ENCODE measurements at places on chromosomes 5 and 9.
A peak's percentile ranks its signal among the peaks of the same experiment; 100 is the strongest.

DNA sequence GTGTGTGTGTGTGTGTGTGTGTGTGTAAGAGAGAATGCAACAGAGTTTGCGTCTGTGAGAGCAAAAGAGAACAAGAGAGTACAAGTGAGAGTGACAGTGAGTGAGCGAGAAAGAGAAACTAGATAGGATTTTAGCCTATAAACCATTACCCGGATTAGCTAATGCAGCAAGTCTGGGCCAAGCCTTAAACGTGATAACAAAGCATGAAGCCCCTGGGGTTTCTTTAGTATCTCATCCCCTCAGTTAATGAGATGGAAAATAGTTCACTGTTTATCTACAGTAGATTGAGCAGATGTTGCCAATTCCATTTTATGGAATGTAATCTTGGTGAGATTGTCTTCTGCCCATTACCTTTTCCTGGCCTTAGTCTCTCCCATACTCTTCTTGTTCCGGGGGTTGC lies 114.5 kb downstream of the MAT2B start:
- H3K36me3 ChIP-seq = no peaks in the 10 kb centered on the region
- H3K4me1 ChIP-seq = peaks cover 11% of the 10 kb centered on the region
- DNase-seq = no peak

DNA sequence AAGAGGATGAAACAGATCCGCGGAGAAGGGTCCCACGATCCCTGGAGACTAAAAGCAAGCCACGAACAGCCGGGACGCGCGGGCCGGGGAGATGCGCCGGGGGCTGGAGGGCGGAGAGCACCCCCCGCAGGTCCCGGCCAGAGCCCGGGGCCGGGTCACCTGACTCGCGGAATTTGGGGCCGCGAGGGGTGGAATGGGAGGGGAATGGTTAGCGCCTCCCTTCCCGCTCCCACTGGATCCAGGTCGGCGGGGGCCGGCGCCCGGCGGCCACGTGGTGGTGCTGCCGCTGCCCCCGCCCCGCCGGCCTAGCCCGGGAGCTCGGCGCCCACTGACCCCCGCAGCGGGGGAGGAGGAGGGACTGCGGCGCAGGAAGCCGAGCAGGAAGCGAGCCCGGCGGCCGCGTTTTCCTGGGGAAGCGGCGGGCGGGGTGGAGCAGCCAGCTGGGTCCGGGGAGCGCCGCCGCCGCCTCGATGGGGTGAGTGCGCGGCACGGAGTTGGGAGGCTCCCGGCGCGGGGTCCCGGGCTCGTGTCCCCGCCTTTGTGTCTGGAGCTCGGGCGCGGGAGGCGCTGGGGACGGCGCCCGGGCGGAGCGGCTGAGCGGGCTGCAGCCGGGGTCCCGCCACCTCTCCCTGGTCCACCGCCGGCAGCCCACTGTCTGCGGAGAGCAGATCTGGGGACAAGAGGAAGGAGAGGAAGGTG lies at the start of gene RAI14:
TSS of gene RAI14 (plus strand) at position 328 of the 699 bp plus-strand sequence. CDS start 30,592 bp downstream, outside the sequence.
- H3K27ac ChIP-seq = peak within 1 kb of the TSS; percentile 97
- peak; percentile 67 for DNase-seq
- H3K4me3 ChIP-seq = peak within 1 kb of the TSS; percentile 87
- peaks cover 2% of the 10 kb centered on the region for H3K27me3 ChIP-seq

- H3K27ac ChIP-seq = no peak overlapping the region
- no peak overlapping the region for H3K4me3 ChIP-seq
- H3K4me1 ChIP-seq = peaks cover 3% of the 10 kb centered on the region
- no peak for DNase-seq
- no peaks in the 10 kb centered on the region for H3K27me3 ChIP-seq
Measured at GRCh38 chr5:72206160-72206559, 98.9 kb downstream of the MAP1B start.

DNA sequence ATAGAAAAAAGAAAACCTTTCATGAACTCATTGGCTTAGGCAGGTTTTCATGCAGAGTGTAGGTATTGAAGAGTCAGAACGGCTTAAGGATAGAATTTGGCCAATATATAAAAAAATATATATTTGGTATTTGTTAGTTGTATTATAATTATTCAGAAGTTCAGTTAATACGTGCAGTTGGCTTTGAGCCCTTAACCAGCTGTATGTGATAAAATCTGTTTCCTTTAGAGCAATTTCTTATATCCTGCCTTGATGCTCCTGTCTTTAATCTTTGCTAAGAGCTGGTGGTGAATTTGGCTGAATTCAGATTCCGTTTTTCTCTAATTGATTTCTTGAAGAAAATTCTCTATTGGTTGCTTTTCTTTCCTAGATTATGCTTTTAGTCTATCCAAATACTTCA lies 3.7 kb downstream of the ANXA1 start:
- no peaks in the 10 kb centered on the region for H3K36me3 ChIP-seq
- no peak overlapping the region for H3K4me3 ChIP-seq
- no peak overlapping the region for H3K27ac ChIP-seq
- H3K4me1 ChIP-seq = no peaks in the 10 kb centered on the region

GRCh38 chr5:127353327-127353726 lies 62.7 kb downstream of the MEGF10 start:
- no peaks in the 10 kb centered on the region for H3K36me3 ChIP-seq
- DNase-seq = no peak
- peaks cover 18% of the 10 kb centered on the region for H3K4me1 ChIP-seq

DNA sequence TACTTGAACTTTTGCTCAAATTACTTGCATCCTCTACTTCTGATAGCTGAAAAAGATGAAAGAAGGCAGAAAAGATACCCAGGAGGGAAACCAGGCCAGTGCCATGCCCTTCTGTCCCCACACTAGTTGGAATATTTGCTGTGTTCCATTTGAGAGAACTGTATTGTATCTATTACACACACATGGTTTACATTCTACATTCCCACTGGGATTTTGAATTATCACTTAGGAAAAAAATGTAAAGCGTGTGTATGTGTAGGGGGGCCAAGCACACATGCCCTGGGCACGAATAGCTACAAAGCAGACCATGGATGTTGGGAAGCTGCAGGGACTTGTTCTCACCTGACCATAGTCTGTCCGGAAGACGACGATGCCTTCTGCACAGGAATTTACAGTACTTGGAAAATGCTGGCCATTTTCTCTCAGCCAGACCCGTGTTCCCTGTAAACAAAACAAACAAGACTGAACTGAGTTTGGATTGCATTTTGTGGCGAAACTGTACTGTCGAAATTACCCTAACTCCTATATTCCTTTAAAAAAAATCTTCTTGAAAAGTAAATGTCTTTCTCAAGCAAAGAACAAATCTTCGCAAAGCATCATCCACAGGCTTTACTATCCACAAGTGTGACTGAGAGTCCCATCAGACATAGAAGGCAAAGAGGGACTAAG lies 58.7 kb downstream of the MYO10 start:
- no peak overlapping the region for H3K4me3 ChIP-seq
- no peaks in the 10 kb centered on the region for H3K27me3 ChIP-seq
- no peak overlapping the region for H3K27ac ChIP-seq
- peaks cover 37% of the 10 kb centered on the region for H3K36me3 ChIP-seq

GRCh38 chr5:38905516-38905915 lies 59.7 kb downstream of the OSMR start:
- H3K27me3 ChIP-seq = no peaks in the 10 kb centered on the region
- no peak overlapping the region for H3K27ac ChIP-seq
- H3K36me3 ChIP-seq = no peaks in the 10 kb centered on the region
- DNase-seq = no peak
- no peak overlapping the region for H3K4me3 ChIP-seq

DNA sequence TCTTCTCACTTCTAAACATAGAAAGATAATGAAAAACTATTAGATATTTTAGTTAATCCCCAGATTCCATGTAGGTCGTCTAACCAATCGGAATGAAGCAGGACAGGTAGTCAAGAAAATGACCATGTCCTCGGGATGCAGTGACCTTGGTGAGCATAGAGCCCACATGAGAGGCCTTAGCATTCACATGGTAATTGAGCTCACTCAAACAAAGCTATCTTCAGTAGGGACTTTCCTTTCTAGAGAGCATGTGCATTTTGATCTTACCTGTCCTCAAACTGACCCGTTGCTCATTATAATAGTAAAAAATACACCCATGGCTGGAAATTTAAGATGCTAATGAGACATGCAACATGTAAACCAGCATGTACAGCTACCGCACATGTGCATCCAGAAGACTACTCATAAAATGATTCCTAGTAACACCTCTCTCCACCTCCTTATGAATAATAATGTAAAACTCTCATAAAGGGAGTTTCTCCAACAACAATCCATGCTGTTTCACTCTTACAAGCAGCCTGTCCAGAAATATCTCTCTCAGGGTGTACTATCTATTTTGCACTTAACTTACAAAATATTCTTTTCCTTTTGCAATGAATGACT lies 274.0 kb upstream of the CDH9 start:
- no peaks in the 10 kb centered on the region for H3K4me1 ChIP-seq
- no peaks in the 10 kb centered on the region for H3K27me3 ChIP-seq
- no peak overlapping the region for H3K27ac ChIP-seq
- H3K36me3 ChIP-seq = no peaks in the 10 kb centered on the region
- no peak overlapping the region for H3K4me3 ChIP-seq

GRCh38 chr5:1540166-1540565 lies 16.4 kb upstream of the LPCAT1 start:
- H3K4me3 ChIP-seq = no peak overlapping the region
- H3K4me1 ChIP-seq = no peaks in the 10 kb centered on the region
- H3K27ac ChIP-seq = no peak overlapping the region
- peaks cover 22% of the 10 kb centered on the region for H3K27me3 ChIP-seq
- no peak for DNase-seq

GRCh38 chr9:131543141-131543540 lies 2.2 kb upstream of the PRRT1B start:
- DNase-seq = no peak
- H3K4me1 ChIP-seq = peaks cover 8% of the 10 kb centered on the region
- H3K27ac ChIP-seq = no peak overlapping the region
- no peak overlapping the region for H3K4me3 ChIP-seq
- peaks cover 11% of the 10 kb centered on the region for H3K27me3 ChIP-seq
